ENCODE measurements at places on chromosomes 6 and 20.

GRCh38 chr20:13425381-13426135 is 204.5 kb downstream of the ISM1 start:
- no peak for DNase-seq

DNA sequence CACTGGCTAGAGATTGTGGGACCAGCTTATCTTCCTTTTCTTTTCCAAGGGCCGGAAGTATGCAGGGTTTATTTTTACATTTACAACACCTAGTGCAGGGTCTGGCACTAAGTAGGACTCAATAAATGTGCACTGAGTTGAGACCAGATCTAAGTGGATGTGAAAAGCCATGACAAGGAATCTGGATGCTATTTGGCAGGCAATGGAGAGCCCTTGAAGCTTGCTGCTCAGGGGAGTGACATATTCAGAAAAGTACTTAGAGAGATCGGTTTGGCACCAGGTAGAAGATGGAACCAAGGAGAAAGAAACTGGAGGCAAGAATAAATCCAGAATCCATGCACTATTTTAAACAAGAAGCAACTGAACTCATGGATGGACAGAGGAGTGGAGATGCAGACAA is 815.8 kb downstream of the MAFB start:
- no peak for DNase-seq

- no peak for DNase-seq
Measured at GRCh38 chr20:61742097-61742825, 323.4 kb downstream of the TAF4 start.

GRCh38 chr20:4795394-4795793 is 73.7 kb downstream of the PRND start:
- DNase-seq, result no peak

DNA sequence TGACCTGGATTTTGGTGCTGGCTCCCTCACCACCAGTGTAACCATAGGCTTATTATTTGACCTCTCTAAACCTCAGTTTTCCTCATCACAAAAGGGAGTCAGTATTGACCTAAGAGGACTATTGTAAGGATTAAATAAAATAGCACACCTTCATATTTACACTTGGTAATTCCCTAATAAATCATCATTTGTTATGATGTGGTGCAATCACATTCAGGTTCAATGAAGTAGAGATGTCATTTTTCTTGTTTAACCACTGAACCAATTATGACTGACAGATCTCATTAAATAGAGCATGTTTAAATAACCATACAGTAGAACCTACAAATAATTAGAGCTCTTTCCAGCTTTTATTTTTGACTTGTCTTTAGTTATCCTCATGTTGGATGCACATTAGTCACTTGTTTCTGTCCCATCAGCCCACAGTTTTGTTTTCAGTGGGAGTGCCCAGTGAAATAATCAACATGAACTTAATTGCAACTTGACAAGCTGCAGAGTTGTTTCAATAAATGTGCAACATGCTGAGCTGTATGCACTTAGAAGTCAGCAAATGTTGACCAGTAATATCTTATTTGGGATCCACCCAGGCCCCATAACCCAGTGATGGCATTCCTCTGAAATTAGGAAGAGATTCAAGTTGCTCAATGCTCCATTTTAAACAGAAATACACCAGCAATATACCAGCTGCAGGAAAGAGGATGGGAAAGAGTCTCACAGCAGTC is 451.7 kb upstream of the MARCKS start:
- DNase-seq, result no peak

GRCh38 chr6:110328259-110328658 is 29.9 kb downstream of the METTL24 start:
- DNase-seq, result no peak

DNA sequence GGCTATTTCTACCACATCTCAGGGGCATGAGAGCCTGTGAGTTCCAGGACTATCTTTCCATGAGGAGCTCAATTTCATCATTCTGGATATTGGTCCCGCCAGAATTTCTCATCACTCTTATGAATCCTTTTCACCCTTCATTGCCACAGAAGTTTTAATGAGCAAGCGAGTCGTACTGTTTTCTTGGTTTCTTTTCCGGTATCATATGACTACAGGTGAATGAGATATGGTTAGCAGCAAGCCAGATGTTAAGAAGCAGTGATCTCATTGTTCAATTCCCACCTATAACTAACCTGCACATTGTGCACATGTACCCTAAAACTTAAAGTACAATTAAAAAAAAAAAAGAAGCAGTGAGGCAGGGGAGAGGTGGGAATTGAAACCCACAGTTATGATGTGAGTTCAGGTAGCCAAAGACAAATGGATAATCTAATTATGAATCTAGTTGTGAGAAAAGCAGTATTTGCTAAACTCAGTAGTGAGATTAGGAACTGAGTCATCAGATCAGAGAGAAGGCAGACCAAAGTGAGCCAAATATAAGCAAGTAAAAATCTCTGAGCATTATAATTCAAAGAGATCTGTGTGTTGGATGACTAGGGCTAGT is 78.0 kb upstream of the ELOVL5 start:
- no peak for DNase-seq

DNA sequence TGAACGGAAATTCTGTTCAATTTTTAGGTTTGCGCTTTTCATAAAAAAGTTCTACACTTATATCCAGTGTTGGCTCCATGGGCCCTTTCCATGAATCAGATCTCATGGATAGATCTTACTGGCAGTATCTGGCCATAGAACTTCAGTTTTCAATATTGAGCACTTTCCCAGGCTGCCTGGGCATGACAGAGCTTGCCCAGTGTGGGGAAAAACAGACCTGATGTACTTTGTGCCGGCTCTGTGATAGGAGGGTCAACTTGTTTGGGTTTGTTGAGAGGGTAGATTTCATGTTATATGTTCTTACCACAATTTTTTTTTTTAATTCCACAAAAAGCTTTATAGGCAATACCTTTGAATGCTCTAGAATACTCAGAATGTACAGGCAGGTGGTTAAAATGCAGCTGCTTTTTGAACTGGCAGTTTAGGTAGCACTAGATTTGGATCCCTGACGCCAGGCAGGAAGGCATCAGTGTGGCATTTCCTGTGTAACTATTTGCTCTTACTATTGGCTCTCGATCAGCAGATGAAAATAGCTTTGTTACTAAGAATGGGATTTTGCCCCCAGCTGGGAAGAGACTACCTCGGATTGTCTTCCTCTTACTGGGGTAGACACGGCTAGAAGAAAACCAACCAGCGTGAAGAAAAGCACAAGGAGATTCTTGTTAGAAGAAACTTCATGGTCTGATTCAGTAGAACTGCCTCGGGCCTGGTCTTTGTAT is 404.9 kb upstream of the SOX4 start:
- no peak for DNase-seq
